ENCODE measurements at places on chromosomes 11 and 22.

GRCh38 chr11:134034496-134035381 is 34.1 kb upstream of the JAM3 start:
- DNase-seq: no peak

- DNase-seq: no peak
Observed at GRCh38 chr11:20070459-20070858, 89.8 kb downstream of the DBX1 start.

GRCh38 chr11:7020183-7020917 is at the start of the genes NLRP14 and ZNF214:
Gene NLRP14, plus strand, starts transcription at chr11:7020479. Its CDS starts 18,108 bp downstream, at chr11:7038587.
Gene ZNF214, minus strand, starts transcription at chr11:7020346. Its CDS starts 17,511 bp downstream, at chr11:7002835.
- peak; percentile 87 for DNase-seq

DNA sequence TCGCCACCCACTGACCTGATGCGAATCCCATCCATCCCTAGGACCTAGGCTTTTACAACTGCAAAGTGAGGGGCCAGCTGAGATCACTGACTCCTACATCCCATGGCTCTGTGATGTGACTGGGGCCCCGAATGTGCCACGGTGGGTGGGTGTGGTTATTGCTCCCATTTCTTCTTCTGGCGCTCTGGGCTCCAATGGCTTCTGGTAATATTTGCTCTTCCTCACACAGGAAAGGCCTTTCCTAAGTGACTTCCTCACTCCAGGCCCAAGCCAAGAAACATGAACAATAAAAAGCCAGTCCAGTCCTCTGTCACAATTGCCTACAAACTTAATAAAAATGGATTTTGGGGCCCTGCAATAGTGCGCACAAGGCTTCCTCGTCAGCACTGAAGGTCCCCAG is 78.1 kb downstream of the GALNT18 start:
- DNase-seq: no peak

- no peak for DNase-seq
Observed at GRCh38 chr22:44340271-44341239, 27.8 kb upstream of the SHISAL1 start.

GRCh38 chr11:125371431-125371935 is 124.6 kb downstream of the FEZ1 start:
- no peak for DNase-seq

- no peak for DNase-seq
Observed at GRCh38 chr22:26430600-26430999, 1.5 kb downstream of the ASPHD2 start.

GRCh38 chr11:117146521-117146920 is 2.4 kb downstream of the PAFAH1B2 start:
- no peak for DNase-seq

- no peak for DNase-seq
Observed at GRCh38 chr11:90148900-90149299, 14.4 kb downstream of the NAALAD2 start.

DNA sequence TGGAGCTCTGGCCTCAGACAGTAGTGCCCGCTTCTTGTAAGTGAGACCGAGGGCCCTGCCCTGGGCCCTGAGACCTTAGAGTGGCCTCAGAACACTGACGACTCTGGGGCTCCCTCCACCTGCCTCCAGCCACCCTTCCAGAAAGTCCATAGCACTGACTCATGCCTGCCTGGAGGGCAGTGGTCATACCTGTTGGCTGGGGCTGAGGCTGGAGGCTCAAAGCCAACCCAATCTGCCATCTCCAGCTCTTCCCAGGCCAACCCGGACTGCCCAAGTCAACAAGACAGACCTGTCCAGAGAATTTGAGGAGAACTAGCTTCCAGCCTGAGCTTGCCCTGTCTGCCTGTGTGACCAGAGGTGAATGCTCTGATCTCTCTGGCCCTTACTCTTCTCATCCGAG is 66.9 kb upstream of the TTLL12 start:
- DNase-seq: no peak

GRCh38 chr11:7534042-7534378 is 20.2 kb downstream of the PPFIBP2 start:
- DNase-seq: no peak

GRCh38 chr11:69178819-69179482 is 23.2 kb downstream of the SMIM38 start:
- no peak for DNase-seq

DNA sequence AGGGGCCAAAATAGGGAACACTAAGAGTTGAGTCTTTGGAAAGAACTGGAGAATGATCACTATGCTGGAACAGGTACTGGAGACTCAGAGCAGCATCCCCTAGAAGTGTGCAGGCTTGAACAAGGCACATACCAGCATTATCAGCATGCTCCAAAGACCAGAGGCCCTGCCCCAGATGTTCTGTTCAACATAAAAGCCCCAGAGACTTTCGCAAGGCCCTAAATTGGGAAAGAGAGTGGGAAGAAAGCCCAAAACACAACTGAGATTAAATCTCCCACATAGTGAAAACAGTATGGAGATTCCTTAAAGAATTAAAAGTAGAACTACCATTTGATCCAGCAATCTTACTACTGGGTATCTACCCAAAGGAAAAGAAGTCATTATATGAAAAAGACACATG is 9.4 kb downstream of the CNGA4 start:
- no peak for DNase-seq

GRCh38 chr22:44369293-44369661 is 56.5 kb upstream of the SHISAL1 start:
- no peak for DNase-seq

GRCh38 chr11:104432981-104433380 is 269.0 kb upstream of the PDGFD start:
- DNase-seq: no peak

DNA sequence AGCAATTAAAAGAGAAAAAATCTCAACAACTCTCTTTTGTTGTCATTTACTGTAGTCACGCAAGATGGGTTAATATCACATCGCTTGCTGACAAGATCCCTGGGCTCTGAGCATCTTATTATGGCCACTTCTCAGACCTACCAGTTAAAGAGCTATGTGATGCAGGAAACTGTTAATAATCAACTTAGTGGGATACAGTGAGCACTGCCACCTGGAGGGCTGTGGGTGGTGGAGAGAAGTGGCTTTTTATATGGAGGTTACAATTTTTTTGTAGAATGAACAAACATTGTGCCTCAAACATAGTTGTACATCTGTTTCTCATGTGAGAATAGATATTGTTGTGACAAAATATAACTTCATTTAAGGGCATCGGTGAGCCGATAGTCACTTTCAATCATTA is 181.0 kb downstream of the TENM4 start:
- DNase-seq: no peak

- no peak for DNase-seq
Observed at GRCh38 chr11:76723142-76723541, 52.6 kb upstream of the LRRC32 start.

GRCh38 chr11:117733316-117733715 is 63.7 kb downstream of the DSCAML1 start:
- no peak for DNase-seq

DNA sequence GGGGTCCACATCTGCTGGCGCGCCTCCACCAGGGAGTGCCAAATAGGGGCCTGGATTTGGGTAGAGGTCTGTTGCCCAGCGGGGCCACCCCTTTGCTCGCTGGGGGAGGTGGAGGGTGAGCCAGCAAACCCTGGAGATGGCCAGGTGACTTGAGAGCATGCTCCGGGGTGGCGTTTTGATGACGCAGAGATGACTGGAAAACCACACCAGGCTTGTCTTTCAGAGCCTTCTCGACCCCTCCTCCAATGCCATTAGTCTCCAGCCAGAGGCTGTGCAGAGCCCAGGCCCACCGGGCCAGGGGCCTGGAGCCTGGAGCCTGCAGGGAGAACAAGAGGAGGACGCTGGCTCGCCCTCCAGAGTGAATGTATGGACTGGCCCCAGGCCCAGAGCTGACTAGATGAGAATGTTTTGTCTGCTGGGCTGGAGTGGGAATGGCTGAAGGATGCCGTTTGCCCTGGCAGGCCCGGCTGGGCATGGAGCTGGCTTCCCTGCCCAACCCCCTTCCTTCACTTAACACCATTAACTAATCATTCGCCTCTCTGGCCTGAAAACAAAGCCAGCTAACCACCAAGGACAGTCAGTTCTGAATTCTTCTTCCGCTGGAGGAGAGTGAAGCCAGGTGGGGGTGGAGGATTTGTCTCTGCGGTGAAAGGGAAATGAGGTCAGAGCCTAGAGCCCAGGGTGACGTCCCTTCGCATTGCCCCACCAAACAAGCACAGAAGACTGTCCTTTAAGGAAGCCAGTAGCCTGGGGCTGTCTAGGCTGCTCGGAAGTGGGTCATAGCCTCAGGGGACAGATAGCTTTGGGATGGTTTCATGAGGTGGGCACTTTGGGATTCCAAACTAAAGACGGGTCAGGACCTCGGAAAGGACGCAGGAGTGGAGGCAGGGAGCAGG is 1.6 kb upstream of the MCAM start:
- no peak for DNase-seq

DNA sequence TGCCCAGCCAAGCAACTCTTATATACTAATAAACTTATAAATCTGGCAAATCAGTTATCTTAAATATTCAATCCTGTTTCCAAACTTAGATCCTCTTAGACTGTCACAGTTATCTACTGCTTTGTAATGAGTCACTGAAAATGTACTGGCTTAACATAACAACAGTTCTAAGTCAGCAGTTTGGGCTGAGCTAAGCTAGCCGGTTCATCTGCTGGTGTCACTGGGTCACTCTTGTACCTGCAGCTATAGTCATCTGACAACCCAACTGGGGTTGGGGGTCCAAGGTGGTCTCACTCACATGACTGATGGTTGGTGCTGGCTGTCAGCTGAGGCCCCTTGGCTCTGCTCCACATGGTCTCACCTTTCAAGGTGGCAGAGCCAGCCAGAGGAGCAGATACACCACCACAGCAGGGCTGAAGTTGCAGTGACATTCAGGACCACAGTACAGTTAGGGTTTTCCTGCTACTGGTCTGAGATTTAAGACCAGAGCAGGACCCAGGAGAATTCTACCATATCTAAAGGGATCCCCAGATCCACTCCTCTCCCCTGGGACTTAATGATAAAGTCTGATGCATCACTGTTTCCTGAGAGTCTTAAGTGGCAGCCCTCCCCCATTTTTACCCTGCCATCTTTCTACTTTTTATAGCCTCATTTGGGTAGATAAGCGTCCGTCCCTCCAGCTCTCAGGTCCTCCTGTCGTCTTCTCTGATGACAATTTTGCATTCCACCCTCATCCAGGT is 7.9 kb upstream of the MACROD1 start:
- DNase-seq: no peak

DNA sequence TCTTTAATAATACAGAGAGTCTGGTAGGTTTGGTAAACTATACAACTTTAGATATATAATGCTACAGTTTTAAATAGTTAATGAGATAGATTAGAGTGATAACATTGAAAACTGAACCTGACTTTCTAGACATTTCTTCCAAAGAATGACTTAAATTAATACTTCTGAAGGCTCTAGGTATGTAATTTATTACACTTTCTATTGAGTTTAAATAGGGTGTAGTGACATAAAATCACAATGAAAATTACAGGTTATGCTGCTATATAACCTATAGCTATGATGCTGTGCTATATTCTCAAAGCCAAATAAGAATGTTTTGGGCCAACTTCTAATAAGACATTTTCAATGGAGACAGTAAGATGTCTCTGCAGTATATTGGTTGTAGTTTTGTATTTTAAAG is 7.7 kb downstream of the HIPK3 start:
- DNase-seq: no peak

DNA sequence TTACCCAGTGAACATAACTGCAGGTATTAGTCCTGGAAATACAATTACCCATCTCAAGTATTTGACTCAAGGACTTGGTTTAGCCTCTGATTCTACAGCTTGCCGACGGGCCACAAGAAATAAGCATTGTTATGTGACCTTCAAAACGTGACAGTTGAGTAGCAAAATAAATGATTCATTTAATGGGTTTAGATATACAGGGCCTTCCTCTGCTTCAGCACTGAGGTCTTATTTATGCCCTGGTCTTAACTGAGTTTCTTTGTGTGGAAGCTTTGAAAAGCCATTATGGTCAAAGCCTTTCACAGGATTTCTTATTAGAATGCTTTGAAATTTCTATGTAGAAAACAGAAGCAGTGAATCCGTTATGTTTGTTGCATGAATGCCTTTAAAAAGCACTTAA is 899.2 kb upstream of the API5 start:
- no peak for DNase-seq

DNA sequence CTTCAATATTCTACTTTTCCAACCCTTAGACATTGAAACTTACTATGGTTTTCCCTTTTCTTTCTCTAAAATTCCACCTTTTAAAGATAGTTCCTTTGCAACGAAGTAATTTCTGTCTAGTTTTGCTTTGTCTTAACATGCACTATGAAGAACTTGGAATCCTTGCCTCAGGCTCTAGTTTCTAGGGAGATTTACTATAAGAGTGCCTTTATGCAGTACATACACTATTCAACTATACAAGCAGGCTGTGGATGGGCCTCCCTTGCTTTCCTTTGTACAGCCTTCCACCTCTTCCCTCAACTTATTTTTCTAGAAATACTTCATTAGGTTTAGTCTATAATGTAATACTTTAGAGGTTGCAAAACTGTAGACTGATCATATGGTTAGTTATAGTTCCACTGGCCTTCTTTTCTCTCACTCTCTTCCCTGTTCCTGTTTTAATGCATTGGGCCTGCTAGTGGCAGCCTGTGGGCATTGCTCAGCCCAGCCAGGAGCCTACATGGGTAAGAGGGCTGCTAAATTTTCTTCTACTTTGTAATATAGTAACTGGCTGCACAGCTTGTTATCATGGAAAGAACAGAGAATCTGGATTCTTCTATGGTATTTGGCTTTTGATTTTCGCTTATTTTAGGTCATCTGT is 100.2 kb downstream of the C11orf87 start:
- DNase-seq: no peak

DNA sequence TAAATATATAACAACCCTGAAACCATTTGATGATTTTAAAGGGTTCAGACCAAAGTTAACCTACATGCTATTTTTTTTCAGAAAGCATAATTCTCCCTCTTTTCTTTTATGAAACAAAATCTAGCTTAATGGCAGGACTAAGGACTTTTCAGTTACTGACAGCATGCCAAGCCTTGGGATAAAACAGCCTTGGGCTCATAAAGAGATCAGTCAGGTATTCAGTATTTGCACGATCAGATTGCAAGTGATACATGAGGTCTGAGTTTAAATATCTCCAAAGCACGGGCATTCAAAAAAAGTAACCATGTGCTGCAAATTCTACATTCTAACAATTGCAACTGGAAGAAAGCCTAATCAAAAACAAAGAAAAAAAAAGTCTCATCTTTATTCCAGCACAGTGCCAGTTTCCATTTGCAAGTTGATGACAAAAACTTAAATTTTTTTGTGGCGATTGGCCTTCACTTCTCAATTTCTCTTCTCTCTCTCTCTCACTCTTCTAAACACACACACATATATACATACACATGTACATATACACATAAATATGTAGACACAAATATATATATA is 60.1 kb downstream of the CTSC start:
- DNase-seq: no peak

DNA sequence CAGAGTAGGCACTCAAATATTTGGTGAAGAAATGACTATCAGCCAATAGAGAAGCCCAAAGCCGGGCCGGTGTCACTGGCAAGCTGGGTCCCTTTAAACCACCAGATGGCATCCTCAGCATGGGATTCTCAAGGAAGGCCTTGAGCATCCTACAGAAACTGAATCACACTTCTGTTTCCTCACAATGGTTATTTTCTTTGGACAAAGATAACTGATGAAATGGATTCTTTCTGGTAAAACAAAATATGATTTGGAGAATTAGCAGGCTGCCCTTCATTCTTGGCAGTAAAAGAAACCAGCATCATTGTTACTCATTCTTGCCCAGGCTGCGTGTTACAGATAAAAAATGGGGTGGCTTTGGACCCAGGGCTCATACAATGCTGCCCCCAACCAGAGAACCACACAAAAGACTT is 30.3 kb upstream of the ASPHD2 start:
- DNase-seq: no peak

Measured in NCI-H1048 (cell line).